ENCODE measurements at places on chromosomes 3 and 15.

DNA sequence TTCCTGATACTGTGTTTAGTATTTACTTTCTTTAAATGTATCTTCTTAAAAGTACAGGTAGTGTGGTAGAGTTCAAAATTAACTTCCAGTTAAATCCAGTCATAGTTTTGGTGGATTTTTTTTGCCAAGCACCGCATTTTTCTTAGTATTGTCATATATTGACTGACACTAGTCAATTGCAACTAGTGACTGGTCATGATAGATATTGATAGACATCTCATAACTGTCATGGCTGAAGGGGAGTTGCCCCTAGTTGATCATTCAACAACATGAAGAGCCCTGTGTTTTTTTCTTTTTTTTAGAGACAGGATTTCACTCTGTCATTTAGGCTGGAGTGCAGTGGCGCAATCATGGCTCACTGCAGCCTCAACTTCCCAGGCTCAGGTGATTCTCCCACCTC, 22.1 kb downstream of the RAB8B start:
- no peak for DNase-seq

- DNase-seq: no peak
Measured at GRCh38 chr15:85439996-85440395, 59.6 kb downstream of the AKAP13 start.

GRCh38 chr3:176759815-176760506, 437.3 kb downstream of the TBL1XR1 start:
- DNase-seq: no peak

GRCh38 chr3:55362210-55362960, 124.7 kb downstream of the WNT5A start:
- DNase-seq: no peak

GRCh38 chr3:110752307-110752706, 319.3 kb upstream of the NECTIN3 start:
- no peak for DNase-seq

DNA sequence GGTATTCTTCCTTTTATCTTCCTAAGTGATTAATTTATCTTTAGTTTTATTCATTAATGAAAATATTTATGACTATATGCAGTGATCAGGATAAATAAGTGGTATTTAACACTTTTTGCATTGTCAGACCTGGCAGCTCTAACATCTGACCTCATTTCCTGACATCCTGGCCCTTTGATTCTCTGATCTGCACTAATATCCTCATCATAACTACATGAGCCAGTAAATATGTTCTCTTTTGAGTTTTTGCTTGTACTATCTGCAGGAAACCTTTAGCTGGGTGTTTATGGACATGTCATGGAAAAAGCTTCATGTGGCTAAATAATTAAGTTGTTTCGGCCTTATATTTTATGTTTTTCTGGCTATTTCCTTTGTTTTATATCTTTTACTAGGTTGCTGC, 10.5 kb downstream of the NKTR start:
- peak; percentile 39 for DNase-seq

DNA sequence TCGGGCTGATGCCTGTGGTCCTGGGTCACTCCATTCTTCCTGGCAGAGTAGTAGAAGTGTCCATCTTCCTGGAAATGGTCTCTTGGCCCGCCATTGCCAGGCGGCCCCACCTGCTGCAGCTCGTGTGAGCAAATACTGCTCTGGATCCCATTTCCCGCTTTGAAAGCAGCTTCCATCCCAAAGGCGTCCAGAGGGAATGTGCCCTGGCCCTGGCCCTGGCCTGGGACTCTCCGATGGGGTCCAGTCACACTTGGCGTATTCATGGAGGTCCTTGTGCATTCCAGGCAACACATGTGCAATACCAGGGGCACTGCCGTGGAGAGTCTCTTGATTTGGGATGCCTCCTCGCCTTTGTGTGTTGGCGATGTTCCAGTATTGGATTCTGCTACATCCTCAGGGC, 111.1 kb downstream of the SNRPN start:
- no peak for DNase-seq

DNA sequence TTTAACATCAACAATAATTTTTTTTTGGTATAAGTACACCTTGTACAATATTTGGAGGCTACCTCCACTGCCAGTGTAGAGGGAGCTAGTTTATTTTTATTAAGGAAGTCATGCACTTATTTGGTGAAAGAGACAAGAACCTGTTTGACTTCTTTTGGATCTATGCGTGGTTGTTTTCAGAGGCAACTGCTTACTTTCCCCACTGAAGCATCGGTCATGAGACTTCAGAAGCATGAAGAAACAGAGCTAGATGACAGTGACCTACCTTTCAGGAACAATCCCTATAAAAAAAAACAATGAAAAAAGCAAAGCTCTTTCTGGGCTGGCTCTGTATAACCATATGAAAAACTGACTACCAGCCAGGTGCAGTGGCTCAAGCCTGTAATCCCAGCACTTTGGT, 20.0 kb upstream of the ZNF148 start:
- no peak for DNase-seq

GRCh38 chr3:127747751-127748521, 74.4 kb downstream of the MGLL start:
- DNase-seq: no peak

GRCh38 chr3:185631108-185631507, 45.0 kb downstream of the SENP2 start:
- no peak for DNase-seq

GRCh38 chr3:15440891-15441290, 13.5 kb downstream of the EAF1 start:
- DNase-seq: peak; percentile 36

DNA sequence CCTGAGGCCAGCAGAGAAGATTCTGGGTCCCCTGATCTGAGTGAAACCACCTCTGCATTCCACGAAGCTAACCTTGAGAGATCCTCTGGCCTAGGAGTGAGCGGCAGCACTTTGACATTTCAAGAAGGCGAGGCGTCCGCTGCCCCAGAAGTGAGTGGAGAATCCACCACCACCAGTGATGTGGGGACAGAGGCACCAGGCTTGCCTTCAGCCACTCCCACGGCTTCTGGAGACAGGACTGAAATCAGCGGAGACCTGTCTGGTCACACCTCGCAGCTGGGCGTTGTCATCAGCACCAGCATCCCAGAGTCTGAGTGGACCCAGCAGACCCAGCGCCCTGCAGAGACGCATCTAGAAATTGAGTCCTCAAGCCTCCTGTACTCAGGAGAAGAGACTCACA, 36.4 kb downstream of the HAPLN3 start:
- DNase-seq: no peak
